Placental pericyte (primary cell): ENCODE measurements at places on chromosomes 7 and 10. TPM values are rescaled to one million over a fixed set of nuclear protein-coding genes. Genes with fewer than 3 reads are reported as not detected.

Gene FZD8
- 16.6 and 151 TPM in 2 replicates for total RNA-seq

Gene EN2
- not detected in 2 replicates for total RNA-seq

Gene LRRC17
- 5.7 and 49.7 TPM in 2 replicates for total RNA-seq

Gene HOXA1
- total RNA-seq = 0.14 TPM in 1 of 2 replicates, not detected in the other

Gene CYP2E1
- 0.57 and 3.5 TPM in 2 replicates for total RNA-seq

Gene ANLN
- 4.4 and 236 TPM in 2 replicates for total RNA-seq
